ENCODE measurements at places on chromosomes 12 and 14.
A peak's percentile ranks its signal among the peaks of the same experiment; 100 is the strongest.

- DNase-seq: no peak
These were observed 299.5 kb upstream of the NOS1 start for GRCh38 chr12:117660896-117661295.

- DNase-seq: no peak
These were observed 20.0 kb downstream of the TMED8 start for GRCh38 chr14:77356899-77357298.

DNA sequence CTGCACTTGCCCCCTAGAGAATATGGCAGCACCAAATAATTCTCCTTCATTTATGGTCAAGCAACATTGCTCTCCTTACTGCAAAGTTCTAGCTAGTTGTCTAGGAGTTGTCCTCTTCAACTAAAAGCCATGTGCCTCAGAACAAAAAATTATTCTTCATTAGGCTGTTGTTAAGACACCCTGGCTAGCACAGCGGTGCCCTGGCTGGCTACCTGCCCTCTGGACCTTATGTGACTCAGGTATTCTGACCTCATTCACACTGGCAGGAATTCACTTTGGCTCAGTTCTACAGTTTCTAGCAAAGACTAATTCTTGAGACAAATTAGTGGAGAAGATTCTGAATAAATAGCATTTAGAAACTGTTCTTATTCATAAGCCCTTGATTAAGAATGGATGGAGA, 224.4 kb upstream of the KRR1 start:
- DNase-seq: no peak

DNA sequence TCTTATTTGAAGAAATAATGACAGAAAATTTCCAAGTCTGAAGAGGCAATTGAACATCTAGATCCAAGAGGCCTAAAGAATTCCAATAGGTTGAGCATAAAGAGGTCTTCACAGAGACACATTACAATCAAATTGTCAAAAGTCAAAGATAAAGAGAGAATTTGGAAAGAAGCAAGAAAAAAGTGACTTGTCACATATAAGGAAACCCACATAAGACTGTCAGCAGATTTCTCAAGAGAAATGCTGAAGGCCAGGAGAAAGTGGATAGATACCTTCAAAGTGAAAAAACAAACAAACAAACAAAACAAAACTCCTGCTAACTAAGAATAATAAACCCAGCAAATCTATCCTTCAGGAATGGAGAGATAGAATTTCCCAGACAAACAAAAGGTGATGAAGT, 118.1 kb upstream of the LGR5 start:
- DNase-seq: no peak

DNA sequence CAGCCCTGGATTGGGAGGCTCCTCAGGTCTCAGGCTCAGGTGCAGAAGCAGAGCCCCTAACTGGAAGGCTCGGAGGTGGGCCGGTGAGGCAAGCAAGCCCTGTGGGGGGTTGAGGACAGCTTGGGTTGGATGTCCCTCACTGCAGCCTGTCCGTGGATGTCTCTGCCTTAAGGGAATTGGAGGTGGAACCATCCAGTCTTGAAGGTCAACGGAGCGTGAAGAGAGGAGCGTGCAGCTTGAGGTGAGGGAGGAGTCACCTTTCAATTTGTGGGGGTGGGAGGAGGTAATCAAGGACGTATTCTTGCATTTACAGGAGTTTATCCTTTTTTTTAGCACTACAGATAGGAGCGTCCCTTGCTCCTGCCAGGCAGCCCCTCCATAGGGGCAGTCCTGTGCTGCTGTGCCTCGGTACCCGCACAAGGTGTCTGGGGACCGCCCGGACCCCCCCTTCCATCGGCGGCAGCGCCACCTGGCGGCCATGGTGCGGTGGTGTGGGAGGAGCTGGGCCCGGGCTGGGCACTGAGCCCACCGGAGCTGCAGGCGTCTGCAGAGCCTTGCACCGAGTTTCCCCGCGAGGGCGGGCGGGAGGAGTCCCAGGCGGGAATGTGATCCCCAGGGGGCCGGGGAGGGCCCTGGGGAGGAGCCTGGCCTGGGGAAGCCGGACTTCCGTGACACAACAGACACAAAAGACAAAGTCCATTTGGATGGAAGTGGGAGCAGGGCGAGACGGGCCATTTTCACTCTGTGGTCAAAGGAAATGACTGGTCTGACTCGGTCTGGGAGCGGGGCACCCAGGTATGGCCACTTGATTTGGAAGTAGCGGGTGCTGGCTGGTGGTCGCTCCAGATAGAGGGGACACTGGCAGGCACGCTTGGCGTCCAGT, 864 bp downstream of the DNAJC22 start:
- peak; percentile 92 for DNase-seq

- no peak for DNase-seq
These were observed 1.2 kb downstream of the MLF2 start for GRCh38 chr12:6751767-6752166.

GRCh38 chr14:66005900-66006434, 480.2 kb upstream of the CCDC196 start:
- DNase-seq: no peak

DNA sequence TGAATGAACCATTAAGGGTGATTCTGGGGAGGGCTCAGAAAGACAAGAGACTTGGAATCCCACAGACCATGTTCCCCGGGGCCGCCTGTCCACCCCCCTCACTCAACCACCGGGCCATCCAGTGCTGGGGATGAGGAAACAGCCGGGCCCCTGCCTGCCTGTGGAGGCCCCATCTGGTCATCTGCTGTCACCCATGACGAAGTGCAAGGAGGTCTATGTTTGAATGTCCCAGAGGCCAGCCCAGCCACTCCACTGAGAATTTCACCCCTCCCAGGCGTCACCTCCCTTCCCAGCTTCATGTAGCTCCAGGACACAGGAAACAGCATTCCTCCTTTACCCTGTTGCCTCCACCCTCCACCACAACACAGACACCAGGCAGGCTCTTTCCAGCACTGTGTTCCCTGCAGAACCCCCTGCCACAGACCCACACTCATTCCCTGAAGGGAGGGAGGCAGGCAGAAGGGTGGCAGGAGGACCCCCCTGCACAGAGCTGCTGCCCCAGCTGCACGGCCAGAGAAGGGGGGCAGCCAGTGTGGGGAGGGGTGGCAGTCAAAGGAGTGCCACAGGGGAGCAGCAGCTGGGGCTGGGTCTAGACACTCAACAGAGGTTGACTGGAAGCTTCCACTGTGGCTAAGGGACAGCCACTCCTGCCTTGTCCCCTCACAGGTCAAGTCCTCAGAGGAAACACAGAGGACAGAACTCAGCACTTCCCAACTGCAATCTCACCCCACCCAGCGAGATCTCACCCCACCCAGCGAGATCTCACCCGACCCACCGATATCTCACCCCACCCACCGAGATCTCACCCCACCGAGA, 50.3 kb upstream of the PPP2R5C start:
- no peak for DNase-seq

- DNase-seq: no peak
These were observed 11.5 kb downstream of the ADAMTS20 start for GRCh38 chr12:43540470-43540869.

- DNase-seq: peak; percentile 60
These were observed 163.4 kb downstream of the SAMD4A start for GRCh38 chr14:54730156-54730961.

DNA sequence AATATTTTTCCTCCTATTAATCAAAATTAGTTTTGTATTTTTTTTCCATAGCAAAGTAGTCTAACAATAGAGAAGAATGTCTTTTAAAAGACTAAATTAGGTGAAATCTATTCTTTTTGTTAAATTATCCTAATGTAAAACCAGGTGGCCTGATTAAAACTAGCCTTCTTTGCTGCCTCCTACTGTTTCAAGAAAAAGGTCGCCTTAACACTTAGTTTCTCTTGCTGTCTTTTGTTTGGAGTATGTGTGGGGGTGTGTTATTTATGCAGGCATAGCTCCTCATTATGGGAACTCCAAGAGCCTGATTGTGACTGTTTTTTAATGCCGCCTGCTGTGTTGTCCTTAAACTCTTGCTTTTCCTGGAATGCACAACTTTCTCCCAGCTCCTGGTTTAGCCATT, 855.3 kb downstream of the DIO2 start:
- DNase-seq: no peak

GRCh38 chr14:72404106-72404774, 472.0 kb downstream of the RGS6 start:
- no peak for DNase-seq

- DNase-seq: no peak
These were observed 58.7 kb upstream of the PDE3A start for GRCh38 chr12:20309504-20310148.

GRCh38 chr14:104436741-104437701, 142.5 kb upstream of the C14orf180 start:
- no peak for DNase-seq

- DNase-seq: no peak
These were observed 15.0 kb upstream of the KRT73 start for GRCh38 chr12:52633383-52633782.

- DNase-seq: peak; percentile 84
These were observed 6.9 kb upstream of the ADCY6 start for GRCh38 chr12:48795550-48796455.

Measured in GM20000 (cell line).